Thoracic aorta endothelial cell (primary cell): ENCODE measurements at places on chromosomes 7 and 10. TPM values are rescaled to one million over a fixed set of nuclear protein-coding genes. Genes with fewer than 3 reads are reported as not detected.

HTRA1 gene
- 22.4 and 37.0 TPM in 2 replicates for total RNA-seq

LOXL4 gene
- 1.2 and 1.6 TPM in 2 replicates for total RNA-seq

LRRC17 gene
- total RNA-seq = 4.4 and 6.8 TPM in 2 replicates

NPY4R gene
- not detected in 2 replicates for total RNA-seq

HABP2 gene
- not detected in 2 replicates for total RNA-seq

ABCB1 gene
- 7.4 and 9.7 TPM in 2 replicates for total RNA-seq

PDLIM1 gene
- 110 and 113 TPM in 2 replicates for total RNA-seq

GJD4 gene
- total RNA-seq = not detected in 2 replicates

OR2A12 gene
- total RNA-seq = not detected in 2 replicates

FERD3L gene
- not detected in 2 replicates for total RNA-seq

C10orf105 gene
- total RNA-seq = 0.07 TPM in 1 of 2 replicates, not detected in the other

UNCX gene
- not detected in 2 replicates for total RNA-seq

TMEM248 gene
- 86.0 and 138 TPM in 2 replicates for total RNA-seq

FAM25A gene
- not detected in 2 replicates for total RNA-seq

PDE6C gene
- total RNA-seq = not detected in 2 replicates
